ENCODE measurements at places on chromosomes 16 and 17.

DNA sequence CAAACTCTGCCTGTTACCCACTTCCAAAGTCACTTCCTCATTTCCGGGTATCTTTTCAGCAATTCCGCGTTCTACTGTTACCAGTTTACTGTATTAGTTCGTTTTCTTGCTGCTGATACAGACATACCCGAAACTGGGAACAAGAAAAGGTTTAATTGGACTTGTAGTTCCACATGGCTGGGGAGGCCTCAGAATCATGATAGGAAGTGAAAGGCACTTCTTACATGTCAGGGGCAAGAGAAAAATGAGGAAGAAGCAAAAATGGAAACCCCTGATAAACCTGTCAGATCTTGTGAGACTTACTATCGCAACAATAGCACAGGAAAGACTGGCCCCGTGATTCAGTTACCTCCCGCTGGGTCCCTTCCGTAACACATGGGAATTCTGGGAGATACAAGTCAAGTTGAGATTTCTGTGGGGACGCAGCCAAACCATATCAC lies 30.9 kb downstream of the PAFAH1B1 start:
- no peak for DNase-seq

DNA sequence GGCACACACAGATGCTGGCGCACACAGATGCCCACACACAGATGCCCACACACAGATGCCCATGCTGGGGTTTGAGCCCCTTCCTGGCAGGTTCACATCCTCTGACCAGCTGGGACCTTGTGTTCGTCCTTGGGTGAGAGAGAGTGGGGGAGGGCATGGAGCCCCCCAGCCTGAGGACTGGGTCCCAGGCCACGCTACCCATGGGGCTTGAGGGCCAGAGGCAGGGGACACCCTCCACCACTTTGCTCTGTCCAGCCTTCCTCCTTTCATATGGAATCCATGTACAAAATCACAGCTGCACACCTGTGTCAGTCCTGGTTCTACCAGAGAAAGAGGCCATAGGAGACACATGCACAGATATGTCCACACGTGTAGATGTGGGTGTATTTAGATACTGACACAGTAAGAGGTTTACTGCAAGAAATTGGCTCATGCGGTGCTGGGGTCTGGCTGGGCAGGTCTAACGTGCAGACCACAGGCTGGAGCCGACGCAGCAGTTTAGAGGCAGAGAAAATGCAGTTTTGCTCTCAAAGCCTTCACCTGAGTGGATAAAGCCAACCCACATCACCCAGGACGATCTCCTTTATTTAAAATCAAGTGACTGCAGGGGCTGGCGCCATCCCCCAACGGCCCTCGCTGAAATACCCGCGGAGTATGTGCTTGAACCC lies 10.8 kb downstream of the SLC22A31 start:
- DNase-seq: no peak

- no peak for DNase-seq
Measured at GRCh38 chr16:30051518-30051917, 14.0 kb upstream of the ALDOA start.

GRCh38 chr17:74211141-74211911 lies 2.0 kb upstream of the TTYH2 start:
- DNase-seq: no peak

- no peak for DNase-seq
Measured at GRCh38 chr17:38583828-38584349, 21.9 kb downstream of the SRCIN1 start.

GRCh38 chr16:56281249-56281805 lies 90.0 kb downstream of the GNAO1 start:
- no peak for DNase-seq

- no peak for DNase-seq
Measured at GRCh38 chr16:75209944-75210343, 3.0 kb upstream of the CTRB2 start.

DNA sequence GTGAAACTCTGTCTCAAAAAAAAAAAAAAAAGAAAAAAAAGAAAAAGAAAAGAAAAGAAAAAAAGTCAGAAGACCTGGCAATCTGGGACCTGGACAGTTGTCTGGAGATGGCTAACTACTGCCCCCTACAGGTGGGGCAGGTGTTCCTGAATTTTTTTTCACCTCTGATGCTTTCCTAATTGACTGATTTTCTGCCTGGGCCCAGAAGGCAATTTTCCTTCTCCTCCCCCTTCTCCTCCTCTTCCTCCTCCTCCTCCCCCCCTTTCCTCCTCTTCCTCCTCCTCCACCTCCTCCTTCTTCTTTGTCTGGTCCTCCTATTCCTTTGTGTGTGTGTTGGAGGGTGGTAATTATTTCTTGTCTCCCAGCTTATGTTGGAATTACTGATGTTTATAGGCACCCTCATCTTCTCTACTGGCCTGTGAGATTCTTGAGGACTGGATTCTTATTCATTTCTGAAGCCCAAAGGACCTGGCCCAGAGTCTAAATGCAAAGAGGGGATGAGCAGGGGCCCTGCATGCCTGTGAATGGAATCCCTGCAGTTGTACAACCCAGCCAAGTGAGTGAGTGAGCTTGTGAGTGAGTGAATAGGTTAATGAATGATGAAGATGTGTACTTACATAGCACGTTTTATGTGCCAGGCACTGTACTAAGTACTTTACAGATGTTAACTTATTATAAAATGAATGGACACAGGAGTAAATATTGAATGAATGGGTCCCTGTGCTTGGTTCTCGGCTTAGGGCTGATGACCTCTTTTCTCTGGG lies 26.9 kb downstream of the IRX5 start:
- no peak for DNase-seq

GRCh38 chr17:79414063-79414792 lies 196.6 kb downstream of the RBFOX3 start:
- DNase-seq: no peak

GRCh38 chr16:309476-309875 lies 26.5 kb downstream of the PDIA2 start:
- no peak for DNase-seq

DNA sequence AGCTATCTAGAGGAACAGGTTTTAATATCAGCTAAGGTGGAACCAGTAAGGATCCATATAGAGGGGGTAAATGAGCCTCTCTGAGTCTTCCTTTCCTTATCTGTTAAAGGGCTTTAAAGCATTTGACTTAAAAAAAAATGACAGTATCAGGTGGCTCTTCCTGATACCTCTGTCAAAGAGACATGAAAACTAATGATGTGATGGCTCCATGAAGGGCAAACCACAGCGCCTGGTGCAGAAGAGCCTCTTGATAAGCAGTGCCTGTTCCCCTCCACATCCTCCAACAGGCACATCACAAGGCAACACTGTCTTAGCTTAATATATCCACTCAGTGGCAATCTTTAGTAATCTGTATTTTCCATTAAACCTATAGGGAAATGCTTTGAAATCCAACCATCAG lies 68.9 kb downstream of the USP31 start:
- DNase-seq: no peak

- DNase-seq: no peak
Measured at GRCh38 chr16:85335584-85336491, 223.6 kb upstream of the CIBAR2 start.

GRCh38 chr16:59591480-59591879 lies 857.4 kb upstream of the GOT2 start:
- no peak for DNase-seq

DNA sequence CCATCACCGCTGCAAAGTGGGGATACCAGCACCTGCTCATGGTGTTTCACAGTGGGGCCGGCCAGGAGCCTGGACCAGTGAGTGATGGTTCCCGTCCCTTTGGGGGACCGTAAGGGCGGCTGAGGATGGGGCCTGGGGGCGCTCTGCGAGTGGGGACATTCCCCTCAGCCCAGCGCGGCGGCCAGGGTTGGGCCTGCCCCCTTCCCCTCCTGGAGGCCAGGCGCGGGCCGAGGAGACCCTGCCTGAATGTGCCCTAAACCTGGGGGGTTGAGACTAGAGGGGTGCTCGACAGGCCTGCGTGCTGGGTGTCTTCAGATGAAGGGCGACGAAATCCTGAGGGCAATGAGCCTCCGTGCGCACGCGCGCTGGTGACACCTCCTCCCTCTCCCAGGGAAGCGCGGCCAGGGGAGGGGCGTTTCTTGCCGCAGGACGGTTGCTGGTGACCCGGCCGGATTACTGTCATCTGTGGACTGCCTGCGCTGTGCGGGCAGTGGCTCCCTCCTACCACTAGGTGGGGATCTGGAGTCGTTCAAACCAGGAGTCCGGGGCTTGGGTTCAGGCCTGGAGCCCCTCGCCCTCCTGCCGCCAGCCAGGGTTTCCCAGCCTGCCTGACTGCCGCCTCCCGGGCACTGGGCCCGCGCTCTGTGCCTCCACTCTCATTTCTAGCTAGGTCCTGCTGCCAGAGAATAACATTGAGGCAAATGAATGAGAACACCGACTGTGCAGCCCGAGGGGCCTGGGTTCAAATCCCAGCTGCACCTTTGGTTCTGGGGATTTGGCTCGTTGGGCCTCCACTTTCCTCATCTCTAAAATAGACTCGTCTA lies 17.1 kb downstream of the TBX2 start:
- DNase-seq: no peak

GRCh38 chr17:44749076-44749979 lies 9.5 kb upstream of the ADAM11 start:
- no peak for DNase-seq

GRCh38 chr16:30996985-30997724 lies 12.1 kb downstream of the HSD3B7 start:
- DNase-seq: peak; percentile 70

GRCh38 chr17:28475151-28475900 lies 1.9 kb downstream of the SLC13A2 start:
- no peak for DNase-seq

DNA sequence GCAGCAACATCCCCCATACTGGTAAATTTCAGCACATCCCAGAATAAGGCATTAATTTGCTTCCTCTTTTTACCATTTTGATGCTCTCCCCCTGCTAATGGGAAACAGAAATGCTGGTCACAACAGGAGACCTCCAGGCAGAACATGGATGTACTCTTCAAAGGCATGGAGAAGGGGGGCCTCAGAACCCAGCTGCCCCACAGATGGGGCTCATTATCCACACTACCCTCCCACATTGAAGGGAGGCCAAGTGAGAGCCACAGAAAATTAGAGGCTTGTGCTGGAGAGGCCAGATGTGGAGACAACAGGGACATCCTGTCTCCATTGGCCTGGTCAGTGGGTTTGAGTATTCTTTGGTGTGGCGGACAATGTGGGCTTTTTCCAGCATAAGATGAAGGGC lies 150.1 kb upstream of the CDH11 start:
- DNase-seq: no peak

GRCh38 chr16:48632137-48632774 lies 22.3 kb upstream of the N4BP1 start:
- no peak for DNase-seq

DNA sequence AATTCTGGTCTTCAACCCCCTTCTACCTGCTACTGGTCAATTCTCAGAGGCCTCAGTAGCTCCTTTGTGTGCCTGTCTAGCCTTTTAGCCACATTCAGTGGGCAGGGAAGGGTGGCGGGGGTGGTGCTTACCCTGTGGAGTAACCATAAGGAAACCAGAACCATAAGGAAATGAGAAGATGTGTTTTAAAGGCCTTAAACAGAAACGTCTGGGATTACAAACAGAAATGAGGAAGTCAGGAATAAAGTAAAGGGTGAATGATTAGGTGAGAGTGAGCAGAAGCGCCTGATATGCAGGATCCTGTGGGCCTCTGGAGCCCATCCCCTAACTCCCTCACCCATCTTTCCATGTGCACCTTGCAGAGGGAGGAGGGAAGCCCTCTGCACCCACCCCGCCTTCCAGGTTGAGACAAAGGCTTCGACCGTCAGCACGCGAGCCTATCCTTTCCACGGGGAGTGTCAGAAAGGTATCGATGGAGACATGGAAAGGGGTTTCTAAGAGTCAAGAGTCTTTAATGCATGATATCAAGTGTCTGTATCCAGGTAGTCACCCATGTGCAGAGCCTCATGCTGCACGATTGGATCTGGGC lies 20.4 kb downstream of the KIAA0513 start:
- DNase-seq: no peak

DNA sequence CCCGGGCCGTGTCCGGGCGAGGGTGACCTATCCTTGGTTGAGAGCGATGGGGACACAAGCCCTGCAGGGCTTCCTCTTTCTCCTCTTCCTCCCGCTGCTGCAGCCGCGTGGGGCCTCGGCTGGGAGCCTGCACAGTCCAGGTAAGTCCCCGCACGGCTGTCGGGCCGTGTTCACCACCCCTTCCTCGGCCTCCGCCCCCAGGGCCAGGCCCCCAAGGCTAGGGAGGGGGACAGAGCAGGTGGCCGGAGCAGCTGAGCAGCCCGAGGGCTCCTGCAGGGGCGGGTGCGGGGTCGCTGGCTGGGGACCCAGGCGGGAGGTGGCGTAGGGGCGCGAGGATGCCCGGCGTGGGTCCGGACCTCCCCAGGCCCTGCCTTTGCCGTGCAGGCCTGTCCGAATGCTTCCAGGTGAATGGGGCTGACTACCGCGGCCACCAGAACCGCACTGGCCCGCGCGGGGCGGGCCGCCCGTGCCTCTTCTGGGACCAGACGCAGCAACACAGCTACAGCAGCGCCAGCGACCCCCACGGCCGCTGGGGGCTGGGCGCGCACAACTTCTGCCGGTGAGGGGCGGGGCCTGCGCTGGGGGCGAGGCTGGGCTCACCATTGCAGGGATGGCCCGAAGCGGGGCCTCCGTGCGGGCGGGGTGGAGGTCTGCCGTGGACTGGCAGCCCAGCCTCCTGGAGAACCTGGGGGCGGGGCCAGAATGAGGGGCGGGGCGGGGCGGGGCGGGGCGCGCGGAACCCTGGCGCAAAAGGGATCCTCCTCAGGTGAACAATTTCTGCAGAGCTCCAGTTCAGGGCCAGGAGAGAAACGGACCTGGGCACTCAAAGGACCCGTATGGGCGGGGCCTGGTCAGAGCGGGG lies 631 bp downstream of the KREMEN2 start:
- no peak for DNase-seq

DNA sequence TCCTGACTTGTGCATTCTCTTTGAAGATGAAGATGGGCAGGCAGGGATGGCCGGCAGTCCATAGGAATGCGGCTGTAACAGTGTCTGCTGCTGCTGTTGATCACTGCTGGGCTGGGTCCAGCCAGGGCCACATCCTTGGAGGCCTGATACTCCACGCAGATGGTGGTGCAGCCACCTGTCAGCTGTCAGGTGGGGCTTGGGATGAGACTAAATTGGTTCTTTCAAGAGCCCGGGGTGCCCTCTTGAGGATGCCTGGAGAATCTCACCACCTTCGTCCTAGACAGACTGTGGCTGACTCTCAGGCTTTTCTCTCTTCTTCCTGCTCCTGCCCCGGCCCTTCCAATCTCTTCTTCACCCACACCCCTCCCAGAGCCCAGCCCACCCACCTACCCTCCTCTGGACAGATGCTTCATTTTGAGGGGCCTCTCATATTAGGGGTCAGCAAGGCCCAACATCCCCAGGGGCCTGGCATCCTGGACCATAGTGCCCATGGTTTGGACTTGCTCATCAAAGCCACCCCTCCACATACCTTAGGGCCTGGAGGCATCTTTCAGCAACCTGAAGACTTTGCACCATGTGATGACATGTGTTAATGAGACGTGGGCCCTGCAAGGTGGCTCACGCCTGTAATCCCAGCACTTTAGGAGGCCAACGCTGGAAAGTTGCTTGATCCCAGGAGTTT lies 19.1 kb downstream of the OSBPL7 start:
- no peak for DNase-seq

DNA sequence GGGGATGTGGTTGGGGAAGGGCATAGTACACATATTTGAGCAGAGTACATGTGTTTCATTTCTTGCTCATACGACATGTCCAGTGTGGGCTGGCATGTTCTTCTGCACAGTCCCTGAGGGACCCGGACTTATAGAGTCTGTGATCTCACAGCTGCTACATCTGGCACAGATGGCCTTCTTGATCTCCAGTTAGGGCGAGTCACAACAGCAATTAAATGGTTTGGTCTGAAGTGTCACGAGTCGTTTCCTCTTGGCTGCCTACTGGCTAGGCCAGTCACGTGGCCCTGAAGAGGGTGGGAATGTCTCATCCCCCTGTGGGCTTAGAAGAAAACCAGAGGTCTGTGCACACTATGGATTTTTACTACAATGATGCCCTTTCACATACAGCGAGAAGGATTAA lies 443.6 kb downstream of the WWOX start:
- no peak for DNase-seq

Data from stimulated activated CD8-positive, alpha-beta memory T cell treated with anti-CD3 and anti-CD28 coated beads, Interleukin-7, amount 100 ng/mL, for 1 hour (primary cell).